ENCODE measurements at places on chromosomes 2 and 18. TPM values are rescaled to one million over a fixed set of nuclear protein-coding genes. Genes with fewer than 3 reads are reported as not detected.

Gene DQX1
- polyA plus RNA-seq = not detected

- no peak for DNase-seq
These were observed 88.2 kb upstream of the LCLAT1 start for GRCh38 chr2:30358842-30359241.

GRCh38 chr2:136373029-136373428, 255.1 kb upstream of the CXCR4 start:
- no peak for DNase-seq

- no peak for DNase-seq
These were observed 3.7 kb upstream of the TUBA4B start for GRCh38 chr2:219249203-219249980.

DNA sequence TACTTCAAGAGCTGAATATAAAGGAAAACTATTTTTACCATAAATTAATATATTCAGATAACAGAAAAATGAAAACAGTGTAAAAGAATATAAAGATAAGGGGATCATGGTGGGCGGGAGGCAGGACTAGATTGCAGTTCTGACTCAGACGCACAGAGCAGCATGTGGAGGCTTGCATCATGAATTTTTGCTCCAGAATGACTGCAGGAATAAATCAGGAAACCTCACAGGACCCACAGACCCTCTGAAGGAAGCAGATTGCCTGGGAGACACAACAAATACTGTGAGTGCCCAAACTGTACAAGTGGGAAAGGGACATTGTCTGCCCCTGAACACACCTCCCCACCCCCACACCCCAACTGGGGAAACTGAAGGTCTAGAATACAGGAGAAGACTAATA, 19.2 kb upstream of the SIGLEC15 start:
- no peak for DNase-seq

DNA sequence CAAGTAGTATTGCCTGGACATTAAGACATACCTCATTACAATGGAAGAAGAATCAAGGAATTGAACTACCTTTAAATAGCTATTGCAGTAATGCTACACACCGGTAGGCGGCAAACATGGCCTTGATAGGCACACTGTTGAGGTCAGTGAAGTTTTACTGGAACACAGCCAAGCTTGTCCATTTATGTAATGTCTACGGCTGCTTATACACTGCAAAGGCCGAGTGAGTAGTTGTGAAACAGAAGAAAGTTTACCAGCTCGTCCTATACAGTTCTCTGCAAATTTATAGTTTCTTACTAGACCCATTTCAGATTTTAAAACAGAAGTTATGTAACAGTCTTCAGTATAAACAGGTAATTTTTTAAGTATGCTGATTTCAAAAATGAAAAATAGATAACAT, 38.8 kb downstream of the PPP4R1 start:
- peak; percentile 36 for DNase-seq
